Kidney (tissue), 22 donors: ENCODE measurements at places on chromosomes 12 and 14. TPM values are rescaled to one million over a fixed set of nuclear protein-coding genes. Genes with fewer than 3 reads are reported as not detected.

GRCh38 chr12:89862511-89863445, 154.1 kb upstream of the ATP2B1 start:
- no peak for DNase-seq

DNA sequence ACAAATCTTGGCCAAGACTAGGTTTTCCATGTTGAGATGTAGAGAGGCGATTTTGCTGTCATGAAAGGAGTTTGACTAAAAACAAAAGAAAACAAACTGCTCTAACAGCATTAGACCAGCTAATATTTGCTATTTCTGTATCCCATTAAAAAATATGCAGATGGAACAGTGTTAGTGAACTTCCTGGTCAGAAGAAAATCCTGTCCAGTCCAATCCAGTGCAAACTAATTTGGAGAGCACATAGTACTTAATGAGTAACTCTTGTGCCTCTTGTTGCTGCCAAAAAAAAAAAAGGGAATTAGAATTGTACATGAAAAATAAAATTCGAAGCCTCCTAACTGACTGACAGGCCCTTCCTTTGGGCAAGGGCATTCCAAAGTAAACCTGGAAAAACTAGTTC, 298.8 kb downstream of the ETNK1 start:
- DNase-seq, result no peak

DNA sequence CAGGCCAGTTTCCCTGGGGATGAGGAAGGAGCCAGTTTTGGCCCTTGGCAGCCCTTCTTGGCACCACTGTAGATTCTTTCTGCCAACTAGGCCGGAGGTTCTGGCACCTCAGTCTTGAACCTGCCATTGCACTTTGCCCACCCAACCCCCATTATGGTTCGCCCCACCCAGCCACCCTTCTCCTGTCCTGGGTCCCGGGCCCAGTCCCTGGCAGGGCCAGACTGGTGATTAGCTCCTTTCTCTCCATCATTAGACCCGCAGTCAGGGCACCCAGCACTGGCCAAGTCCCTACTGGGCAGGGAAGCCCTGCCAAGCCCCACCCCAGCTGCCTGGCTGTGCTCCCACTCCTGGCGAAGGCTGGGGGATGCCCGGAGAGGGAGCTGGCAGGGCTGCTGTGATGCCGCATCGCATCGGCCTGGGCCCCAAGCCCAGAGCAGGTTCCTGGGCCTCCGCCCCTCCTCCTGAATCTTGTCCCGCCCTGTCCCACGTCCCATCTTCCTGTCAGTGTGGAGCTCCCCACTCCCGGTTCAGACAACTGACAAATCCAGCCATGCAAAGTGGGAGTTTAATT, 9.8 kb downstream of the FAM222A start:
- DNase-seq, result no peak

- DNase-seq, result no peak
Measured at GRCh38 chr12:24895612-24896011, 53.3 kb downstream of the BCAT1 start.

- no peak for DNase-seq
Measured at GRCh38 chr12:28025821-28026505, 53.4 kb upstream of the PTHLH start.

DNA sequence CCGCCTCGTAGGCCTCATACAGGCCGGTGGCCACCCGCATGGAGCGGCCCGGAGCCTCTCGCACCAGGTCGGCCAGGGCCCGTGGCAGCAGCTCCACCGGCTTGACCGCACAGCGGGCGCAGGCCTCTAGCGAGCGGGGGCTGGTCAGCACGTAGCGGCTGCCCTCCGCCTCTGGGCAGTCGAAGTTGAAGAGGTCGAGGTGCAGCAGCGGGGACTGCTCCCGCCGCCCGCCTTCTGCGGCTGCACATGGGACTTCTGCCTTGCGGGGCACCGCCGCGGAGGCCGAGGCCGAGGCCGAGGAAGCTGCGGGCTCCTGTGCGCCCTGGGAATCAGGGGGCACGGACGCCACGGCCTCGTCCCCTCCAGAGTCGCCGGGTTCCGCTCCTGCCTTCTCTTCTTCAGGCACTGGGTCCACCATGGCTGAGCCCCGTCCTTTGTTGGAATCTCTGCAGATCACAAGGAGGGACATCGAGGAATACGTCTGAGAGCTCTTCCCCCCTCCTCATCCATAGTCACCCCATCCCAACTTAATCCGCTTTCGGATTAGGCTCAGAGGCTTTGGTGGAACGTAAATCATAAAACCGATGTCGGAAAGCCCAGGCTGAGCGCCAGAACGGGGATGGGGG, 1.4 kb downstream of the CCDC177 start:
- peak; percentile 58 for DNase-seq

GRCh38 chr12:18521461-18521860, 216.4 kb downstream of the PLCZ1 start:
- no peak for DNase-seq

- DNase-seq, result no peak
Measured at GRCh38 chr14:68395604-68396003, 397.3 kb downstream of the ZFP36L1 start.

DNA sequence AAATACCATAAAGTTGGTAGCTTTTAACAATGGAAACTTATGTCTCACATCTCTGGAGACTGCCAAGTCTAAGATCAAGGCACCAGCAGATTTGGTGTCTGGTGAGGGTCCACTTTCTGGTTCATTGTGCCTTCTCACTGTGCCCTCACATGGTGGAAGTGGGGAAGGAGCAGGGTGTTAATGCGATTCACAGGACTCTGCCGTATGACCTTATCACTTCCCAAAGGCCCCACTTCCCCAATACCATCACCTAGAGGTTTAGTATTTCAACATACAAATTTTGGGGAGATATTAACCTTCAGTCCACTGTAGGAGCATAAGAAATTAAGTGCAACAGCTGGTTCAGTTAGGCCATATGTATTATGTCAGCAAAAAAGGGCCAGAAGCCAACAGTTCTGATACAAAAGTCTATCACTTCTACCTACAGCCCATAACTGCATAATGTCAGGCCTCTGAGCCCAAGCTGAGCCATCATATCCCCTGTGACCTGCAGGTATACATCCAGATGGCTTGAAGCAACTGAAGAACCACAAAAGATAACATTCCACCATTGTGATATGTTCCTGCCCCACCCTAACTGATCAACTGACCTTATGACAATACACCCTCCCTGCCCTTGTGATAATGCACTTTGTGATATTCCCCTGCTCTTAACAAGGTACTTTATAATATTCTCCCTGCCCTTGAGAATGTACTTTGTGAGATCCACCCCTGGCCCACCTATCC, 24.7 kb downstream of the DDHD1 start:
- DNase-seq, result no peak

DNA sequence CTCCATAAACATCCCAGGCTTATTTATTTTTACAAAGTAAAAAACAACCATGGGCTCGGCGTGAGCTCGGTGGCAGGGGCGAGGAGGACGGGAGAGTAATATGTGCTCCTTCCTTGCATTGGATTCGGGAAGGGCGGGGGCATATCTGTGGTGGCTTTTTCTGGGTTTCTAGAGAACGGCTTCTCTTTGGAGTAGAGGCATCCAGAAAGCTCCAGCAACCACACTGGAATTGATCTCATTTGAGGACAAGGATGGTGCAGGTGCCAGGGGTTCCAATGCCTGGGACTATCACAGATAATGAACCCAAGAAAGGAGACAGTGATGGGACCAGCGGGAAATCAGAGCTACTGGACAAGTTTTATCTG, 18.9 kb downstream of the ADGRD1 start:
- DNase-seq, result no peak

DNA sequence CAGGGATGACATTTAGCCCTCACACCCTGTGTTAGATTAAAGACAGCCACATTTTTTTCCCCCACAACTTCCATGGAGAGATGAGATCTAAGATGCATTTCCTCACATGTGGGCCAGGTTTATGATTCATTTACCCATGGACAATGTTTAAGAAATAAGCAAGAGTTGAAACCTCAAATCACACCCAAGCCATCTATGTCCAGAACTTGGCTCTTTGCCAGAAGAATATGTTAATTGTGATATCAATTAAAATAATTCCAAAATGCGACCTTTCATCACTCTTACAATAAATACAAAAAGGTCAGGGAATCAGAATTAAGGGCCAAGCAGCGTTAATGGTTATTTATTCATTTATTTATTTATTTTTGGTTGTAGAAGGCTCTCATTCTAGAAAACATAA, 1376.9 kb upstream of the TMEM132C start:
- no peak for DNase-seq

DNA sequence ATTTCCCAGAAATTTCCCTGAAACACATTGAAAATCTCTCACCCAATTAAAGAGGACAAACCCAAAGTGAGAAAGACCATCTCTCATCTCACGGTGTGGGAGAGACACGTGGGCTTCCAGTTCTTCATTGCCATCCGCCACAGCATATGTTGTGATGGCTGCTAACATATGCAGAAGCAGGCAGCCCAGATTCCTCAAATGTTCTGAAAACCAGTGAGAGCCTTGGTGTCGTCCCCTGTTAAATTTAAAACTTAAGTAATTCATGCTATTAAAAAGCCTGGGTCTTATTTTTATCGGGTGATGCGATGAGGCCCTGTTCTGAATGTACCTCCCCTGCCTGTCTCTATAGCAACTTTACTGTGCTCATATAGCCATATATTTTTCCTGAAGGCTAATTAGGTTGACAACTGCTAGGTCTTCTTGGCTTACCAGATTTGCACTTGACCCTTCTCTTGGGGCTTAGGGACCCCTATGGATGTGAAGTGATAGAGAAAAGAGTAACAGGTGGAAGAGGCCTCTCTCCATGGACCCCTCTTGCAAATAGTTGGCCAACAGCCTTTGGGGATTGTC, 2.8 kb upstream of the FGF6 start:
- DNase-seq, result no peak

TAS2R42 gene
- not detected for total RNA-seq

DRAM1 gene
- total RNA-seq, result 35.8 TPM

PELI2 gene
- 27.6 TPM for total RNA-seq

KRT77 gene
- not detected for total RNA-seq

NR2C1 gene
- 31.1 TPM for total RNA-seq

YEATS4 gene
- 14.5 TPM for total RNA-seq

YBX3 gene
- total RNA-seq, result 347 TPM

FLRT2 gene
- total RNA-seq, result 16.6 TPM
